ENCODE measurements at places on chromosomes 6 and 20.

- no peak for DNase-seq
Observed at GRCh38 chr6:150627585-150628025, 27.9 kb downstream of the PLEKHG1 start.

- DNase-seq, result no peak
Observed at GRCh38 chr6:29500594-29500993, 12.8 kb upstream of the MAS1L start.

GRCh38 chr6:81606965-81607381 is 145.5 kb downstream of the TENT5A start:
- no peak for DNase-seq

- DNase-seq, result no peak
Observed at GRCh38 chr6:36929607-36930006, 24.9 kb upstream of the PI16 start.

DNA sequence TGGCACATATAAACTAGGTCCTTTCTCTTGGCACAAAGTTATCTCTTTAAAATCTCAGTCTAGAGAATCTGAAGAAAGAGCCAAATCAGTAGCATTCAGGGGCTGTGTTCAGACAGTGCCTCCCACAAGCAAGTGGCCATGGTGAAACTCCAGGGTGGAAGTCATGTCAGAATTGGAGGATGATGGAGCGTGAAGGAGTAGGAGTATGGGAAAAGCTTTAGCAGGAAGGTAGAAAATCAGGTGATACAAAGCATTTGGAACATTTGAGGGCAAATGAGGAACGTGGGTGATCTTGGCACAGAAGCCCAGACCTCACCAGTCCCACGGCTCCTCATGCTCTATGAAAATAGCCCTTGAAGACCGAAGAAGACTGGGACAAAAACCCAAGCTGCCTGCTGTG is 2.8 kb upstream of the HLA-DQB1 start:
- no peak for DNase-seq

GRCh38 chr20:57738484-57738883 is 28.7 kb upstream of the PMEPA1 start:
- no peak for DNase-seq

- DNase-seq, result no peak
Observed at GRCh38 chr6:36578431-36578830, 15.7 kb upstream of the SRSF3 start.

GRCh38 chr20:20060234-20060998 is 8.1 kb downstream of the CFAP61 start:
- no peak for DNase-seq

GRCh38 chr6:166678426-166678825 is 51.4 kb upstream of the RPS6KA2 start:
- no peak for DNase-seq

- DNase-seq, result no peak
Observed at GRCh38 chr20:40502576-40502975, 186.5 kb downstream of the MAFB start.

- no peak for DNase-seq
Observed at GRCh38 chr20:49448917-49449316, 33.6 kb downstream of the KCNB1 start.

GRCh38 chr6:2958776-2959175 is 12.6 kb downstream of the SERPINB6 start:
- no peak for DNase-seq

- no peak for DNase-seq
Observed at GRCh38 chr20:56423211-56423610, 11.2 kb downstream of the CASS4 start.

- DNase-seq, result no peak
Observed at GRCh38 chr6:85004361-85004995, 240.1 kb upstream of the TBX18 start.

DNA sequence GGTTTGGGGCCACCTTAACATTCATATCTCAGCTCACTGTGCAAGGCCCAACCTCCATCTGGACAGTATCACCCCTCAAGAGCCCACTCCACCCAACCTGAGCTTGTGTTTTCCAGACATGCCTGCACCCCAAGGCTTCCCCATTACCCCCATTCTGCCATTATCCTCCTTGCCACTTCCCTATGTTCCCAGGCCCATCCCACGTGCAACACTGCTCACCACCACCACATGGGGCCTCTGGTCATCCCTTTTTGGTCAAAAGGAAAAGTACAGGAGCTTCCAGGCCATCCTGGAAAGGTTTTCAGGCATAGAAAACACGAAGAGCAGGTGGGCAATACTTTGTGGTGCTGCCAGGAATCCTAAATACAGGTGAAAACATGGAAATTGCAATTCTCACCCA is 140.3 kb downstream of the SYNDIG1 start:
- DNase-seq, result no peak

DNA sequence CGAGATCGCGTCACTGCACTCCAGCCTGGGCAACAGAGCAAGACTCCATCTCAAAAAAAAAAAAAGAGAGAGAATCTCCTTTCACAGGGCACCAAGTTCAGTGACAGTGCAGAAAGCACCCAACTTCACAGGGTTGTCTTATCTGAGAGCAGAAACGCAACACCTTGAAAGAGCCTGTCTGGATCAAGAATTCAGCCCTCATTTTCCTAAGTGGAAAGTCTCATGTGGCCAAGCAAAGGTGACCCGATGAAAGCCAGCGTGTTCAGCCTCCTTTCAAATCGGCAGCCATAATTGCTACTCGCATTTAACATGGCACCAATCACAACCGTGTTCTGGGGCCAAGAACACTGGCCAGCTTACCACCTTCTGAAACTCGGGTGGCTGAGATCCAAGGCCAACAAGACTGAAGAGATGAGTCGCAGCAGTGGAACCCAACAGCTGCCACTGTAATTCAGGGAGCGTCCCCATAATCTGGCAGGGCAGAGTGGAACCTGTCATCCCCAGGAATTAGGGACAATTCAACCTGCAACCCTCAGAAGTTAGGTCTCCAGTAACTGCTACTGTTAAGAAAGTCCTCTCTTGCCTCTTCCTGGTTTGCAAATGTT is 536.7 kb upstream of the JARID2 start:
- DNase-seq, result no peak

GRCh38 chr6:128438393-128438792 is 82.0 kb downstream of the PTPRK start:
- no peak for DNase-seq

- DNase-seq, result no peak
Observed at GRCh38 chr6:165835410-165835851, 172.4 kb upstream of the PDE10A start.

DNA sequence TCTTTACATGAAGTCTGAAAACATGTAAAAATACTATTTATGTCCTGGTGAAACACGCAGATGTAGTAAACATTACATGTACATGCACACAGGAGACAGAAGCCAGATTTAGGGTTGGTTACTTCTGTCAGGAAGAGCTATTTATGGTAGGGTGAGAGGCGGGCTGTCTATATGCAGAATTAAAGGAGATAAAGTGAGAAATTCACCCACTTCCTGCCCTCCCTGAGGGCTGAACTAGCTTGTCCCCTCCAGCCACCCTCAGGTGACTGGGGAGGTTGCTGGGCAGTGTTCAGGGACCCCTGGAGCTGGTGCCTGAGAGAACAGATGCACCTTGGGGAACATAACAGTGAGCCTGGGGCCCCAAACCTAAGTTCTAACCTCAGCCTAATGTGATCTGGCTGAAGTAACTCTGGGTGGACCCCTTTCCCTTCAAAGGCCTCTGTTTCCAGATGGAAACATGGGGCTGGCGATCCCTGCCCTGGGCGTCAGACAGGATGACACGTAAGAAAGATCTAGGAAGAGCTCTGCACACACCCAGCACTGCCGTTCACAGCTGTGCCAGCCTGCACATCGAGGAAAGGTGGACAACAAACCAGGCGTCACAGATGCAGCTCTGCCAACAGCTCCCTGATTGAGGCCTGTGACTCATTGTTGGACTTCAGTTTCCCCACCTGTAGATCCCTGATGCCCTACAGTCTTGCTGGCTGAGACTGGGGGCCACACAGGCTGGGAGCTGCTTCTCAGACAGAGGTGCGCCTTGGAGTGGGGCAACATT is 1.3 kb downstream of the PI16 start:
- DNase-seq, result no peak

GRCh38 chr6:159904497-159904911 is 13.7 kb downstream of the MAS1 start:
- no peak for DNase-seq

GRCh38 chr20:43533060-43533459 is 25.6 kb downstream of the L3MBTL1 start:
- DNase-seq, result no peak

DNA sequence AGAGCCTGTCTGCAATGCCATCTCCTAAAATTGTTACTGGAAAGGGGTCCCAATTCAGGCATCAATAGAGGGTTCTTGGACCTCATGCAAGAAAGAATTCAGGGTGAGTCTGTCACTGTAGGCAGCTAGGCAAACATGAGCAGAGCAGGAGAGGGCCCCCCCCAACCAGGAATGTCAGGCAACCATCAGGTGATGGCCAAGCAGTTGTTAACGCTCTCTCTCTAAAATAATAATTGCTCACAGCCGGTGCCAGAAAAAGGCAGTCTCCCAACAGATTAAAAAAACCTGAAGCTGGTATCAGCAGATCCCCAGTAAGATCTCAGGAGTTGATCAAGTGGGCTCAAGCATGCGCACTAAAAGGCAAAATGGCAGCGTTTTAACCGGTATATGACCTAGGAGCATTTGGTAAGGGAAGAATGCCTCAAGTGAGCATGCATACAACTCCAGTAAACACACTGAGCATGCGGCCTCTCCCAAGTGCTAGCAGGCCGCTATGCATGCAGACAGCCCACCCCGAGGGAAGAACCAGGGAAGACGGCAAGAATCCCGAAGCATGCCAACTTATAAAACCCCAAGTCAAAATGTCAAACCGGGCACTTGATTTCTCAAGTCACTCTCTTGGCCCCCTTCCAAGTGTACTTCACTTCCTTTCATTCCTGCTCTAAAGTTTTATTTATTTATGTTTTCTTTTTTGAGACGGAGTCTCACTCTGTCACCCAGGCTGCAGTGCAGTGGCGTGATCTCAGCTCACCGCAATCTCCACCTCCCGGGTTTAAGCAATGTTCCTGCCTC is 44.0 kb upstream of the RNGTT start:
- no peak for DNase-seq

DNA sequence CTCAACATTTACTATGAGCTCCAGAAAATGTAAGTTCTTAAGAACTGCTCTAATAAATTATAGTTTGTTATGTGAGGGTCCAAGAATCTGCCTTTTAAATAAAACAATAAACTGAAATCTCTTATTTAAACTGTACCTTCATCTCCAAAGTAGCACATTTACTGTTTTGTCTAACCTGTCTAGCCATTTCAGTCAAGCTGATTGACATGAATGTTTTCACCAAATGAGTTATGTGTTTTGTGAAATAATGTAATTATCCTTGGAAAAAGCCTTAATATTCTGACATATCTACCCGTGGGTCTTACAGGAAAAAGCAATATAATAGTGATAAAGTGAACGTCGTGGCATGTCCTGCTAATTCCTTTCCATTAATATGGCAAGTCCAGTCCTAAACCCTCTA is 57.8 kb downstream of the OPRM1 start:
- no peak for DNase-seq

GRCh38 chr20:58942549-58942948 is 38.5 kb upstream of the NELFCD start:
- DNase-seq, result no peak

Data from naive thymus-derived CD8-positive, alpha-beta T cell (primary cell).